ENCODE measurements at places on chromosomes 4 and X. TPM values are rescaled to one million over a fixed set of nuclear protein-coding genes. Genes with fewer than 3 reads are reported as not detected.
A peak's percentile ranks its signal among the peaks of the same experiment; 100 is the strongest.

- DNase-seq, result no peak
Observed at GRCh38 chrX:154327038-154327820, 31.6 kb downstream of the TKTL1 start.

DNA sequence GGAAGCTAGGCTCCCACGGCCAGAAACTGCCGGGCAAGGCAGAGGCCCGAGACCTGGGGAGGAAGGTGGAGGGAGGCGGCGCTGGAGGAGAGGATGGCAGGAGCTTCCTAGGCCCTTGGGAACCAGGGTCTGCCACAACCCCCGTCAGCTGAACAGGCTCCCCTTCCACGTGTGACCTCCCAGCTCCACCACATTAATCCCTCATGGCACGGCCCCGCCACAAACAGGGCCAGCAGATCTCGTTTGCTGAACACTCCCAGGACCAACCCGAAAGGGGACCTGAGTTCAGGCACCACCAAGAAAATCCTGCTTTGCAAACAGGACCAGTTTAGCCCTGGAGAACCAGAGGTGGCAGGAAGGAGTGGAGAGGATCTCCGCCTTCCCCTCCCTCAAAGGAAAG lies 62.7 kb downstream of the FHDC1 start:
- DNase-seq, result no peak

DNA sequence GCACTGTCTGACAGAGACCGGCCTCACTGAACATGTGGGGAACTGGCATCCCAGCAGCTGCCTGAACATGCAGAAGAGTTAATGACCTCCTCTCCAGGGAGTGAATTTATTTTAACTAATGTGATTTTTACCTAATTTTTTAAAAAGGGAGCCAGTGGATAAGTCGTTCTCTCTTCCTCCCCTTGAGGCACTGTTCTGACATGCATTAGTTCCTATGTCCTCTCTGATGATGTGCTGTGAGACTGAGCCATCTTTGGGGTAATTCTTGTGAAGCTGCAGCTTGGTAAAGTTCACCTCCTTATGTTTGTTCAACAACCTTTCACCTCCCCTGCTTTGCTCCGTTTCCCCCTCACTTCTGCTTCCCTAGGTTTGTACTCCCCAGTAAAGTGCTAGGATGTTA lies 139.7 kb downstream of the COL25A1 start:
- DNase-seq, result no peak

GRCh38 chr4:47505147-47505546 lies 20.1 kb downstream of the ATP10D start:
- no peak for DNase-seq

Gene PKD2
- 136 TPM for total RNA-seq

Gene COX7B2
- total RNA-seq, result not detected

Gene BMP2K
- 14.7 TPM for total RNA-seq

Gene MAB21L2
- not detected for total RNA-seq

Gene STBD1
- 0.59 TPM for total RNA-seq

- DNase-seq, result no peak
Observed at GRCh38 chr4:16609170-16609758, 289.2 kb downstream of the LDB2 start.

DNA sequence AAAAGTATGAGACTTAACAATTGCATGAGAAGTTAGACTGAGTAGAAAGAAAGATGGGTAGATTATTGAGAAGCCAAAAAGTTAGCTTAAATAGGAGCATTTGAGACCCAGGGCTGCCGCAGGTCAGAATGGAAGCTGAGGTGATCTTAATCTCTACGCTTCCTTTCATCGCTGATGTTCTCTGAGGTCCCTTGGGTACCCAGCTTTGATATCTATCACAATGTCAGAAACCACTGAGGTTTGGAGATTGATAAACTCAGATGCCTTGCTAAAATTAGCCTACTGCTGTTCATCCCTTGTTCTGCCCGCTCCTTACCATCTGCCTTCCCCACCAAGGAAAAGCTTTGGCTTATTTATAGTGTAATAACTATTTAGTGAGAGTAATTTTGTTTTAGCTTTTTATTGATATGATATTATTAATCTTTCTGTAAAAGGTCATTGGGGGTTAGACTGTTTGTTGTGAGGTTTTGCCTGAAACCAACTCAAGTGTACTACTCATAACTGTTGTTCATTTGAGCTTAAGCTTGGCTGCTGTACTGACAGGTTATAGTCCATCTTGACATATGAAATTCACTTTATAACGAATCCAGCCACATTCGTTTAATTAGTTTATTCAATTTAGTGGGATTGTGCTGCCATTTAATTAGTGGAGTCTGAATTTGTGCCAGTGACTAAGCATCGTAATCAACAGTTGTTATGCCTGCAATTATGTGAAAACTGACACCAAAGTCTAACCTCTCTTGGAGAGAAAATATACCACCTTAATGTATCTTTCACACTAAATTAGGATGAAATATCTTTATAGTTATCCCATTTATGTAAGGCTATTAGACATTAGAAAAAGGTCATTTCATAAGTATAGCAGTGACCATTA lies 15.1 kb downstream of the MCUB start:
- no peak for DNase-seq

DNA sequence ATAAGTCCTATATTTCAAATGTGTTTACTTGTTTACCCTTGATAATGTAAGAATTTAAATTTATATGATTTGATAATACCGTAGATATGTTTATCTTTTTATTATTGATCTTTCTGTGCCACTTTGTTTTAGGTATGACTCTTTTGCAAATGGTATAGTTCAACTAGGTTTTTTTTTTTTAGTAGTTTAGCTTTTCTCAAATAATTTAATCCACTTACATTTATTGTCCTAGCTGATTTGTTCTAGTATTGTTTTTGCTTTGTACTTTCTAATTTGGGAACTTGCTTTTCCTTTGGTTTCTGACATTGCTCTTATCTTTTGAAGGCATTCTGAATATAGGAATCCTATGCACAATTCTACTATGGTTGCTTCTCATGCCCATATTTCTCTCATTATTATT lies 98.9 kb upstream of the NAP1L5 start:
- no peak for DNase-seq

DNA sequence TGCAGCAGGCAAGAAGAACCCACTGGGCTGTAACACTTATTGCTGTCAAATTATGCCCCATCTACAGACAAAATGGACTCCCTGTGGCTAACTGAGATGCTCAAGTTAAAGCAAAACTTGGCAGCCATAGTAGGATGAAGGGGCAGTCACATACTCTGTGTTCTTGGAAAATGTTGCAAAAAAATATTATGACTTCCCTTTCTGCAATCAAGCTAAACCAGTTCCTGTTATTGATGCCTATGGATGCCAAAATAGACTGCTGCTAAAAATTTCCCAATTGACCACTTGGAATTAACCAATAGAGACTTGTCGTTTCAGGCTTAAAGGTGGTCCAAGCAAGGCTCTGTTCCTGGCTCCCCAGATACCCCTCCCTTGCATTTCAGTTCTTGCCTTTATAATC lies 49.5 kb downstream of the IQCM start:
- no peak for DNase-seq

DNA sequence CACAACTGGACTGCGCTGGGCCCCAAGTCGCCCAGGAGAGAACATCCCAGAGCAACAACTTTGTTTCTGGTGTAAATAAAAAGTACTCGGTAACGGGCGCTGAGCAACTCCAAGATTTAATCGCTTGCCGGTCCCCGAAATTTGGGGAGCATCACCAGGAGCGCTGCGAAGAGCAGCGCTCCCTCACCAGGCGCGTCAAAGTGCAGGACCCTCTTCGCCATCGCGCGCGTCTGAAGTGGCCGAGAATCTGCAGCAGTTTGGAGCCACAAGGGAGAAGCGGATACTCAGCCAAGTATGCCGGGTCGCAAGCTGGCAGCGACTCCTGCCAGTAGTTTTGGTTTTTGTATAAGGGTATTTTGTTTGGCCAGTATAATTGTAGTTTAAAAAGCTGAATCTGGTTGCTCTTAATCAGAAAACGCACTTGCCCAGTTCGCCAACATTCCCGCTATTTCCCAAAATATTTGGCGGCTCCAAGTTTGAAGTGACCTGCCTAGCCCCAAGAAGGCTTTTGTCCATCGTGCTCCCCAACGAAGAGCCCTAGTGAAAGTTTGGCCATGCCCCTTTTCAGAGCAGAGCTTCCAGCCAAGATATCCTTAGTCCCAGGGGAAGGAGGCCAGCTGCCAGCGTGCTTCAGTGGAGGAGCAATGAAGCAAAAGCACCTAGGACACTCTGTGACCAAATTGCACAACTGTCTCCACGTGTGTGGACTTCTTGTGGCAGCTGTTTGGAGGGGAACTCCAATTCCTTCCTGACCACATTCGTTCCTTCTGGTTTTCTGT lies 557 bp upstream of the KDR start:
- DNase-seq, result peak; percentile 27

- no peak for DNase-seq
Observed at GRCh38 chr4:33890841-33891240, 2353.5 kb downstream of the ARAP2 start.

- DNase-seq, result no peak
Observed at GRCh38 chr4:147094238-147094637, 148.6 kb upstream of the TTC29 start.

Gene FAM53A
- 3.2 TPM for total RNA-seq

Gene MAGEB10
- not detected for total RNA-seq

Gene TLR6
- 10.0 TPM for total RNA-seq

GRCh38 chr4:113618205-113618604 lies 143.3 kb downstream of the CAMK2D start:
- DNase-seq, result no peak

DNA sequence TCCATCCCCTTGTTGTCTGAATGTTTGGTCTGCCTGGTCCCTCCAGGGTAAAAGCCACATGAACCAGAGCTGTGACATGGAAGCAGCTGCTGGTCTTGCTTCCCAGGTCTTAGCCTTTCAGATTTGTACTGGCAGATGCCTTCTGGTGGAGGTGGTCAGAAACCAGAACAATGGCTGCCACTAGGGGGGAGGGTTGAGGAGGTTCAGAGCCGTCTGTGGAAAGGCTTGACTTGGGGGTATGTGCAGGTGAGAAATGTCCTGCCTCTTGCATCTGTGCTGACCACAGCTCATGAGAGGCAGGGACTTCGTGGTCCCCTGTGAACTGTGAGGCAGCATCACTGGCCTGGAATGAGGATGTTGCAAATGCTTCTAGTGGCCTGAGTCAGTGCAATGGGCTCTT lies 144.2 kb upstream of the WDR1 start:
- no peak for DNase-seq

DNA sequence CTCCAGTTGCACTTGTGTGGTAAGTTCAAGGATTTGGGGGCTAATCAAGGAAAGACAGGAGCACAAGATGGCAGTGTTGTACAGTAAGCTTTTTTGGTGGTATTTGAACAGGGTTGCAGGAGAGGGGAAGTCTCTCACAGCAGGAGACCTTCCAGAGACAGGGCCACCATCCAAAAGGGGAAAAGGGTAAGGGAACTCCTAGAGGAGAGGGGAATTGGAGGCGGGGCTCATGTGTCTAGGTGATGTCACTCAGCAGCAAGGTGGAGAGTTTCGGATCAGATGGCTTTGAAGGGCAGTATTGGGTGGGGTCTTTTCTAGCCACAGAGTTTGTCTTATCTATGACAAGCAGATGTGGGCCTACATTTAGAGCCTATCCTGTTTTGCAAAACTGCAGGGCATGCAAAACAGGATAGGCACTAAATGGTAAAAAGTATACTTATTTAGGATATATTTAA lies 13.4 kb upstream of the RNF175 start:
- no peak for DNase-seq

GRCh38 chrX:44428989-44429627 lies 85.6 kb upstream of the EFHC2 start:
- DNase-seq, result no peak

GRCh38 chr4:188647820-188648370 lies 508.7 kb downstream of the TRIML1 start:
- DNase-seq, result no peak

DNA sequence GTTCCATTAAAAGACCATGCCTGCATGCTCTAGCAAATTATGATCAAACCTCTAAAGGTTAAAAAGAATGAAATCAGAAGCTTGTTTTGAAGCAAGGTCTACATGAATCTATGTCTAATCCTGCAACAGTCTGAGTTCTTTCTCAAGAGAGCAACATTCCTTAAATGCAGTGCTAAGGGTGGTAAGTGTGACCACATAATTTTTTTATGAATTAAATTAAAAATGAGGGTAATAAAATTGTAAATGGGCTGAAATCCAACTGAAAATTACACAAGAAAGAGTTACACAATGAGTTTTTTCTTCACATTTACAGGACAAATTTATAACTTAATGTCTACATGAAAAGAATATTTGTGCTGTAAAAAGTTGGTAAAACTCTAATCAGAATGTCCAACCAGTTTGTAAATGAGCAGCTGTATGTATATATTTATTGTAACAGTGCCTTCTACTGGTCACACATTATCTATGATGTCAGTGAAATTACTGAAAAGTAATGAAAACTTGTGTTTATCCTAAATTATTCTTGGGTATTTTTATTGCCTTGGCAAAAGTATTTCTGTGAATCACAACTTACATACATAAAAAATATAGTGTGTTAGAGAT lies 336.3 kb upstream of the PITX2 start:
- DNase-seq, result no peak

GRCh38 chr4:128810331-128810870 lies 901 bp downstream of the JADE1 start:
- peak; percentile 28 for DNase-seq

Gene FHIP1A
- total RNA-seq, result 25.6 TPM

Gene C4orf36
- not detected for total RNA-seq

Gene TAF7L
- total RNA-seq, result not detected

DNA sequence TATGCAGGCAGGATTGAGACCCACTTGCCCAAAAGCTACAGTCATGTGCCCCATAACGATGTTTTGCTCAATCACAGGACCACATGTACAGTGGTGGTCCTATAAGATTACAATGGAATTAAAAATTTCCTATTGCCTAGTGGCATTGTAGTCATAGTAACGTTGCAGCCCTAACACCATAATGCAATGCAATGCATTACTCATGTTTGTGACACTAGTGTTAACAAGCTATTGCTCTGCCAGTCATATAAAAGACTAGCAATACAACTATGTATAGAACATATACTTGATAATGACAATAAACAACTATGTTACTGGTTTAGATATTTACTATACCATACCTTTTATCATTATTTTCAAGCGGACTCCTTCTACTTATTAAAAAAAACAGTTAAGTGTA lies 50.6 kb downstream of the VGLL1 start:
- no peak for DNase-seq

- no peak for DNase-seq
Observed at GRCh38 chrX:137969191-137969590, 403.3 kb downstream of the ZIC3 start.

- no peak for DNase-seq
Observed at GRCh38 chrX:39922488-39922887, 175.3 kb downstream of the BCOR start.

Gene SAP30
- total RNA-seq, result 58.5 TPM
